ENCODE measurements at places on chromosomes 6 and 20.

DNA sequence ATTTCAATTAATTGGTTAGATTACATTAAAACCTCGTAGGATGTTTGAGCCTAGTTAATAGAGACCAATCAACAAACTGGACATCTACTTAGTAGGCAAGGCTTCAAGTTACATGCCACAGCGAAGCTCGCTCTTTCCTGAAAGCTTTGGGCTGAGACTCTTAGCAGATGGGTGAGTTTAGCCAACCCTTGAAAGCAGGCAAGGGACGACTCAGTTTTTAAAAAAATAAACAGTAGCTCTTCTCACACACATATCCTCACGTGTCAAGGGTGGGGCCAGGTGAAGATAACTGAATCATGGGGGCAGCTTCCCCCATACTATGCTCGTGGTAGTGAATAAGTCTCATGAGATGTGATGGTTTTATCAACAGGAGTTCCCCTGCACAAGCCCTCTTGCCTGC is 775 bp downstream of the MTFR2 start:
- no peak for DNase-seq

DNA sequence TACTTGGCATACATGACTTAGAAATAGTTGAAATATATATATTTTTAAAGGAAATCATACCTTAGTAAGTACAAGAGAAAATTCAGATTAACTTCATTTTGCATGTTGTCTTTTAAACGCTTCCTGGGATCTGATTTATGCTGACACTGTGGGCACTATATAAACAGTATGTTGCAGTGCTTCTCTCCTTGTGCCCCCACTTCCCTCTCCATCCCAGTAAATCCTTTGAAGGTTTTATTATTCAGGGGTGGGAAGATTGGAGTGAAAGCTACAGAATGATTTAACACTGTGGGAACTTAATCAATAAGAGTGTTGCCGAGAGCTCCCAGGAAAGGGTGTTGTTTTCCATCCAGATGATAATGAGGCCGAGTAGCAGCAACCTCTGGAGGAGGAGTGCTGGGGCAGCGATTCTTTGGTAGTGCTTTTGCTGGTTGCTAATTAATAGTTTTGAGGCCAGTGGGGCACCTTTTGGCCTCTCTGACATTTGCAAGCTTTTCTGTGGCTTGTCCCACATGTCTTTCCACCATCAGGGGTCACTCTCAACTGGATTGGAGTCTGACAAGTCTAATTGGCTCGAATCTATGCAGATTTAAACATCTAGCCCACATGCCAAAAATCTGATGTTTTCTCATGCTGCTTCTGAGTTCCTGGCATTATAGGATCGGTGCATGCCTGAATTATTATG is 183.0 kb upstream of the MMS22L start:
- DNase-seq: no peak

GRCh38 chr20:13524339-13524738 is 114.4 kb downstream of the TASP1 start:
- no peak for DNase-seq

GRCh38 chr20:45826381-45827019 is 612 bp downstream of the TNNC2 start:
- DNase-seq: no peak
